A549 treated with GW870086 at 1 μM for 4 hours (cell line): ENCODE measurements at places on chromosomes 6 and 20. TPM values are rescaled to one million over a fixed set of nuclear protein-coding genes. Genes with fewer than 3 reads are reported as not detected.

PNPLA1 gene
- not detected in 5 replicates for total RNA-seq

ADGRF1 gene
- 0.08 TPM in 1 of 5 replicates, not detected in the others for total RNA-seq

CHRNA4 gene
- total RNA-seq: 0.27 to 0.45 TPM (median 0.38 TPM) in 5 replicates

SIRPB1 gene
- 0.17 to 0.66 TPM (median 0.64 TPM) in 5 replicates for total RNA-seq

TMEM151B gene
- 0.06 to 0.08 TPM (median 0.07 TPM) in 4 of 5 replicates, not detected in the other for total RNA-seq

NRN1 gene
- 0.49 to 0.90 TPM (median 0.66 TPM) in 5 replicates for total RNA-seq

IL17A gene
- total RNA-seq: not detected in 5 replicates

POM121L2 gene
- not detected in 5 replicates for total RNA-seq

OR2H1 gene
- total RNA-seq: not detected in 5 replicates

CASS4 gene
- total RNA-seq: 0.05 TPM in 1 of 5 replicates, not detected in the others

RIPOR3 gene
- 0.08 TPM in 1 of 5 replicates, not detected in the others for total RNA-seq

NEDD9 gene
- total RNA-seq: 36.6 to 54.5 TPM (median 47.4 TPM) in 5 replicates

TAAR2 gene
- total RNA-seq: not detected in 5 replicates

KCNG1 gene
- 14.5 to 21.6 TPM (median 16.3 TPM) in 5 replicates for total RNA-seq

SYNGAP1 gene
- 3.6 to 4.7 TPM (median 3.9 TPM) in 5 replicates for total RNA-seq

ATXN1 gene
- total RNA-seq: 1.9 to 3.4 TPM (median 2.7 TPM) in 5 replicates

C6orf141 gene
- total RNA-seq: 10.2 to 11.5 TPM (median 11.1 TPM) in 5 replicates

MATN4 gene
- total RNA-seq: 0.14 to 0.22 TPM (median 0.17 TPM) in 4 of 5 replicates, not detected in the other

SMLR1 gene
- total RNA-seq: not detected in 5 replicates

ATP6V1G2 gene
- 0.55 to 1.2 TPM (median 0.83 TPM) in 5 replicates for total RNA-seq

PTCRA gene
- total RNA-seq: not detected in 5 replicates

TAB2 gene
- 22.0 to 31.0 TPM (median 28.7 TPM) in 5 replicates for total RNA-seq

RAET1L gene
- 0.43 to 0.93 TPM (median 0.63 TPM) in 5 replicates for total RNA-seq

AIF1 gene
- total RNA-seq: not detected in 5 replicates

SCUBE3 gene
- total RNA-seq: 0.02 to 0.07 TPM (median 0.06 TPM) in 5 replicates

FERMT1 gene
- 13.4 to 16.1 TPM (median 15.4 TPM) in 5 replicates for total RNA-seq

PFDN4 gene
- total RNA-seq: 41.5 to 62.2 TPM (median 49.2 TPM) in 5 replicates

AKAP12 gene
- total RNA-seq: 92.5 to 148 TPM (median 143 TPM) in 5 replicates
